ENCODE measurements at places on chromosomes 5 and 9.

- peak; percentile 7 for DNase-seq
Measured at GRCh38 chr5:146647656-146648199, 131.7 kb upstream of the GPR151 start.

DNA sequence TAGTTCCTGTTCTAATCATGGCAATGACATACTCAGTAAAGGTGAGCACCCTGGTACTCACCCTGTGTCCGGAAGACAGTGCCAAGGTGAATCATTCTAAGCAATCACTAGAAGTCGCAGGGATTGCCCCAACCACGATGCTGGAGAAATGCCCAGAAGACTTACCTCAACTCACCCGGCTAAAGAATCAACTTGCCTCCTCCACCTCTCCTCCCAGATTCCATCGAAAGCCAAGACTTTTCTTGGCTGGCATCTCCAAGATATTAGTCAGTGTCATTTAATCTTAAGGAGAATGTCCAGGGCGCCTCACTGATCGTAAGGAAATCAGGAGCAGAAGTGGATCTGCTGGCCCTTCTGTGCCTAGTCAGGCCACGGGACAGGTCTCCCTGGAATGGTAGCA, 204.9 kb downstream of the ERCC6L2 start:
- no peak for DNase-seq

DNA sequence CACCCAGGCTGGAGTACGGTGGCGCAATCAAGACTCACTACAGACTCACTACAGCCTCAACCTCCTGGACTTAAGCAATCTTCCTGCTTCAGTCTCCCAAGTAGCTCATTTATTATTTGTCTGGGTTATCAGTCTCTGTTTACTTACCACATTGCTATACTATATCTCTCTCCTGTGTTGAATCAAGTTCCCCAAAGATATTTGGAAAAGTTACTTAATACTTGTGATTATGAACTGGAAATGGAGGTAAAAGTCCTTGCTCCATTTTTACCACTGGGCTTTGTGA, 55.6 kb downstream of the ANGPTL2 start:
- DNase-seq = no peak

DNA sequence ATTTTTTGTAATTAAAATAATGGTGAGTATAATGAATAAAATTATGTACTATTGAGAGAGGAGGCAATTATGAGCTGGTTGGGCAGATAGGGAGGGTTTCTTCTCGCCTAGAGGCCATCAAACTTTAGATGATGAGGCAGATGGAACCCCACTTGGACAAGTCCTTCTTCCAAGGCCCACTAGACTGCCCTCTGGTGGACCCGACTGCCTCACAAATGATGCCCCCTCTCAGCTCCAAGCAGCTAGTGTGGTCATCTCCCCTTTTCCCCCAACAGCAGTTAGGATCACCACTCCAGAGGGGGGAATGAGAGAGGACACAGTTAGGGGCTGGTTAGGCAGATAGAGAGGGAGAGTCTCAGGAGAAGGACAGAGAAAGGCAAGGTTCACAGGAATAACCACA, 348.0 kb upstream of the CDH18 start:
- no peak for DNase-seq

DNA sequence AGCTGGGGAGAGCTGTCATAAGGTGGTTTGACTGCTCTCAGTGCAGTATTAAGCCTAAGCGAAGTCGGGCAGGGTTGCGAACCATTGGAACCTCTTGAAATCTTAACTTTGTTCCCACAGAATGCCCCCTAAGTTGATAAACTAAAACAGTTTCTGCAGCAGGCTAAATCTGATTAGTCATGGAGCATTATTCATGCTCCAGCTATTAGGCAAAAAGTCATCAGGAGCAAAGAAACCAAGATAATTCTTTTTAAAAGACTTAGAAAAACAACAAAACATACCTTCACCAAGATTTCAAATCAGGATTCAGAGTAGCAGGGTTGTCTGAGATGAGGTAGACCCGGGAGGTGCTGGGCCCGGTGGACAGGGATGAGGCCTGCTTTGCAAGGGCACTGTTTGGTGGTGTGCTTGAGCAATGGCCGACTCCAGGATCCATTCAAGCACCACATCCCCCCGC, 69.9 kb upstream of the PLPP1 start:
- no peak for DNase-seq

GRCh38 chr9:14205463-14205862, 108.5 kb downstream of the NFIB start:
- no peak for DNase-seq

- DNase-seq = peak; percentile 69
Measured at GRCh38 chr5:141742866-141743851, 61.1 kb upstream of the ARAP3 start.

GRCh38 chr9:124441291-124441690, 9.0 kb upstream of the ADGRD2 start:
- DNase-seq = no peak

DNA sequence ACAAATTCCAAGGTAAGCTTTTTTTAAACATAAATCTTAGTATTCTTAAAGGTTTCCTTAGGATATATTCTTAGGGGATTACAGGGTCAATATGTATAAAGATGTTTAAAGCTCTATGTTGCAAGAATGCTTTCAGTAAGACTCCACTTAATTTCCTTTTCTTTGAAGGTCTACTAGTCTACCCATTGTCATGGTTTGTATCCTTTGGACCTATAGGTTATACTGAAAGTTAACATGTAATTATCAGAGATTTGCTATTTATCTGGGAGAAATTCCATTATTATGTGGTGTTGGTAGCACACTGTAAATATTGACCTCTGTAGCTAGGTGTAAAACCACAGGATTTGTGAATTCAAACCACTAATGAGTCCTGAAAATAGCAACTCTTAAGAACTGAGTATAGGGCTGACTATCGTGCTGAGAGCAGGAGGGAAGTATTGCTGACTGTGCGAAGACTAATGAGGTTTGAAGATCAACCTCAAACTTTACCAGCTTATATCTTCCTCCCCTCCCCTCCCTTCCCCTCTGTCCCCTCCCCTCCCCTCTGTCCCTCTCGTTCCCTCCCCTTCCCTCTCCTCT, 85.6 kb downstream of the GADD45G start:
- DNase-seq = peak; percentile 17

DNA sequence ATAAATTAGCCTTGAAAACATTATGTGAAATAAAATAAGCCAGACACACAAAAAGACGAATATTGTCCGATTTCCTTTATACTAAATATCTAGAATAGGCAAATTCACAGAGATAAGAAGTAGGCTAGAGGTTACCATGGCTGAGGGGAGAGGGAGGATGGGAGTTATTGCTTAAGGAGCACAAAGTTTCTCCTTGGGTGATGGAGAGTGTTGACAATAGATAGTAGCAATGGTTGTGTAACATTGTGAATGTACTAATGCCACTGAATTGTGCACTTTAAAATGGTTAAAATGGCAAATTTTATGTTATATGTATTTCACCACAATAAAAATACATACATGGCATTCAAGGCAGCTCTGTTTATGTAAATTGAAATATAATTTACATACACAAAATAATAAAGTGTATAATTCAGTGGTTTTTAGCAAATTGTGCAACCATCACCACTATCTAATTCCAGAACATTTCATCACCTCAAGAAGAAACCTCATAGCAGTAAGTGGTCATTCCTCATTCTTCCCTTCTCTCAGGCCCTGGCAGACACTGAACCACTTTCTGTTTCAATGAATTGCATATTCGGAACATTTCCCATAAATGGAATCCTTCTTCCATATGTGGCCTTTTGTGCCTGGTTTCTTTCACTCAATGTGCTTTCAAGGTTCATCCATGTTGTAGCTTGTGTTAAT, 59.2 kb downstream of the NDST1 start:
- no peak for DNase-seq

GRCh38 chr5:171619196-171619595, 166.4 kb upstream of the SMIM23 start:
- DNase-seq = no peak

DNA sequence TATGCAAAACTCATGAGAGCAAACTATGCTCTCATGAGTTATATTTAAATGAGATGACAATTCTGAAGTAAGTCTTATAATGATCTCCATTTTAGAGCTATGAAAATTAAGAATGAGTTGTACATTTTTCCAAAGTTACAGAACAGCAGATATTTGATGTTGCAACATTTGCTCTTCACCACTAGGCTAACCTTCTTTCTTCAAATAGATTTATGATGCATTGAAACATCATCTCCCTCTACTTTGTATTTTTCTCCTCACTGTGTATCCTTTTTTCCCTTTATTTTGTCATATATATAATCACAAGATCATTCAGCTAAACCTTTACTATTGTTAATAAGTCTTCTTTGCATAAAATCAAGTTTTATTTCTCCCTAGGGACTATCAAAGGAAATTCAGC, 497.7 kb upstream of the TYRP1 start:
- DNase-seq = no peak

- no peak for DNase-seq
Measured at GRCh38 chr5:176648474-176649194, 1.4 kb downstream of the TSPAN17 start.

DNA sequence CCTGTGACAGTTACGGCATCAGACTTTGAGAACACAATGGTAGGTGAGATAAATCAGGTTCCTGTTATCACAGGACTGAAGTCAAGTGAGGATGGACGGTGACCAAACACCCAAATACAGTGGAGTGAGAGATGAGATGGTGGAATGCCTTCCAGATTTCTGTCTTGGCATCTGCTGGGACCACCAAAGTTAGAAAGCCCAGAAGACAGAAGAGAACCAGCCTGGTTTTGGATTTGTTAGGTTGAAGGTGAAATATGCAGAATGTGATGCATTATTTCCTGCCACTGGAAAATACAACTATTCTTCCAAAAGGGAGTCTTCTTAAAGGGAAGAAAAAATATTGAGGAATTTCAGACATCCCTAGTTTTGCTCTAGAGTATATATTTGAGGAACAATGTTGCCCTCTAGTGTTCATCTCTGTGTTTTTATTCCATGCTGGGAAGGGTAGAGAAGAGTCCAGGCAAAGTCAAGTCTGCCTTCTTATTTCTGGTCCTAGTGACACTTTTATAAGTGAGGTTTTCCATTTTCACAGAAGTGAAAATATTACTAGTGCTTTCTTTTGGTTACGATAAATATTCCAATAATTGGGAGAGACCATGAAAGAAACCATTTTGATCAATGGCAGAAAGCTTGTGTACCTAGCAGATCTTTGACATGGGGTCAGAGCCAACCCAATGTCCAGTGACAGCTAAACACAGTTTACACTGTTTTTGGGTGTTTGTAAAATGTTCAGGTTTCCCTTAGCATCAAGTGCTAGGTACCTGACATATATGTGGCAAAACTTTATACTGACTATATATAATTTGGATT, 142.3 kb upstream of the ANKH start:
- peak; percentile 85 for DNase-seq

GRCh38 chr5:42828671-42829070, 17.0 kb upstream of the SELENOP start:
- DNase-seq = no peak

- no peak for DNase-seq
Measured at GRCh38 chr5:97501965-97502305, 318.9 kb upstream of the RIOK2 start.

GRCh38 chr9:20111173-20111843, 322.5 kb upstream of the SLC24A2 start:
- DNase-seq = peak; percentile 2

- DNase-seq = no peak
Measured at GRCh38 chr5:16858151-16858550, 77.9 kb downstream of the MYO10 start.

- no peak for DNase-seq
Measured at GRCh38 chr9:489198-490197, 274.8 kb downstream of the DOCK8 start.

DNA sequence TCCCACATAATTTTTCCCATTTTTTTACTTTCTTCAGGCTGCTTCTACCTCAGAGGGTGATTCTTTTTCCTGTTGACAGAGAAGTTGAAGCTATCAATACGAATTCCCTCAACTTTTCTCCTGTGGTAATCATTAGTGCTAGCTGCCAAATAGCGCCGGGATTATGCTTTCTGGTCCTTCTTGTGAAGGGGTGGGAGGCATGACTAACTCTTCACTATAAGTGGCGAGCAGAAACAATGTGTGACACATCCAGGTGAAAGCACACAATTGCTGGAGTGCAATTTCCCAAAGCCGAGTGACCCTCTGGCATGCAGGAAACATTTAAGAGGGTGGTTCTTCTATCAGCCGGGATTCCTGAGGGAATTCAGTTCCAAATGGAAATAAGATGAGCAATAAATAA, 56.0 kb downstream of the TRPC7 start:
- DNase-seq = no peak

- peak; percentile 70 for DNase-seq
Measured at GRCh38 chr9:129696944-129697655, 31.7 kb downstream of the PRRX2 start.
